Activated CD4-positive, alpha-beta T cell treated with anti-CD3 and anti-CD28 coated beads for 24 hours (primary cell): ENCODE measurements at places on chromosomes 16 and 17.

- DNase-seq = no peak
Observed at GRCh38 chr17:47852113-47852949, 1.4 kb upstream of the SP6 start.

DNA sequence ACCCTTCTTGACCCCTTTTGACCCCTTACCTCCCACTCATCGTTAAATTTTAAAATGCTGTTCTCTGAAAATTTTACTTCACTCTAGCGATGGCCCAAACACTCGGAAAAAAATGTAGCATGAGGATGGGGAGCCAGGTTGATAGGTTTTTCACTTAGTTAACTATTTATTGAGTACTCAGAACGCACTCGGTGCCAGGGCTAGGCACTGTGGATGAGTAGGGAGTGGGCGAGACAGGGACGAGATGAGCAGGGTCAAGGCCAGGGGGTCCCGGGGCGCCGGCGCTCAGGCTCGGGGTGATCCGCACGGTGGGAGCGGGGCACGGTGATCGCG lies 392 bp downstream of the ZSCAN32 start:
- no peak for DNase-seq

DNA sequence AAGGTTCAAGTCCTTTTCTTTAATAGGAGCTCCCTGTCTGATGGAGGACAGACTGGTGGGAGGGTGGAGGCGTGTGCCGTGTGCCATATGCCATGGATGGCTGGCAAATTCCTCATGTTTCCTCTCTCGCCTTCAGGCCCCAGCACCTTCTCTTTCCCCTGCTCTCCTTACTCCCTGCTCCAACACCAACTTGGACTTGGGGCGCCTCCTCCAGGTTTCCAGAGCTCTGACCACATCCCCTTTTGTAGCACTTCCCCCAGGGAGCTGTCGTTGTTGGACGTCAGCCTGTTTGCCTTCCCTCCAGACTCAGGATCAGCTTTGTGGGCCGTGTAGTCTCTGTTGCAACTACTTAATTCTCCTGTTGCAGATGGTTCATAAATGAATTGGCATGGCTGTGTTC lies 30.7 kb downstream of the TMC7 start:
- no peak for DNase-seq

DNA sequence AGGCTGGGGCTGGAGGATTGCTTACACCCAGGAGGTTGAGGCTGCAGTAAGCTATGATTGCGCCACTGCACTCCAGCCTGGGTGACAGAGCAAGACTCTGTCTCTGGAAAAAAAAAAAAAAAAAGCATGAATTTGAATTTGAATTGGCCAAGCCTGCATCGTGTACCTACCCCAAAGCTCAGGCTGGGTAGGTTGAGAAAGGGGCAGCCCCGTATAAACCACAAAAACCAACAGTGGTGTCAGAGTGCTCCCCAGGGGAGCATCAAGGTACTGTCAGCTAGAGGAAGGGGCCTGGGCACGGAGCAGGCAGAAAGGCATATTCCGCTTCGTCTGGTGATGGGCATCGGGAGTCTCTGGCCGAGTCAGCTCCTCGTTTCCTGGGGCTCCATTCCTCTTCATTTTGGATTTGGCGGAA lies 40.9 kb downstream of the RAP1GAP2 start:
- DNase-seq = peak; percentile 37

- no peak for DNase-seq
Observed at GRCh38 chr17:36723459-36724025, 122.2 kb downstream of the MRM1 start.

- no peak for DNase-seq
Observed at GRCh38 chr17:27430882-27431491, 25.3 kb upstream of the KSR1 start.

DNA sequence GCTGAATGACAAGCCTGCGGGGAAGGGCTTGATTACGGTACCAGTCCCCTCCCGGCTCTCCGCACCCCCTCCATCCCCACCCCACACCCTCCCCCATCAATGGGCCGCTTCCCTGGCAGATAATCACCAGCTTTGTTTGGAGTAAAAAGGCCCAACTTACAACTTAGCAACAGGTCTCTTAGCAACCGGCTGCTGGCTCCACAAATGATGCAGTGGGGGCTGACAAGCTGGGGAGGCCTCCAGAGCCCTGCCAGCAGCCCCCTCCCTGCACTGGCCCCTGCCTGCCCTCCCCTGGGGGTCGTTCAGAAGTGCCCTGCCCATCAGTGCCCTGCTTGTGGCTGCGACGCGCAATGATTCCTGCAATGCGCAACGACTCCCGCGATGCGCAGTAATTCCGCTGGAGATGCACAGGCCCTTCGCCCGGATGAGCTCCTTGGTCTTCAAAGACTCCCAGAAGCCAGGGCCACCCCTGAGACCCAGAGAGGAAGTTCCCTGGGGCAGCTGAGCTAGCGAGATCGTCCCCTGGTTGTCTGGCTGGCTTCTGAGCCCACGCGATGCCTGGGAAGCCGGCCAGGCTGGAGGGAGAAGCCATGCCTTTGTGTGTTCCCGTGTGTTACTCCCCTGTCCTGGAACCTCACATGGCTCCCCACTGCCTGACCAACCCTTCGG lies 23.3 kb downstream of the CPNE2 start:
- no peak for DNase-seq

- DNase-seq = no peak
Observed at GRCh38 chr17:83191388-83192160, 112.2 kb downstream of the METRNL start.

DNA sequence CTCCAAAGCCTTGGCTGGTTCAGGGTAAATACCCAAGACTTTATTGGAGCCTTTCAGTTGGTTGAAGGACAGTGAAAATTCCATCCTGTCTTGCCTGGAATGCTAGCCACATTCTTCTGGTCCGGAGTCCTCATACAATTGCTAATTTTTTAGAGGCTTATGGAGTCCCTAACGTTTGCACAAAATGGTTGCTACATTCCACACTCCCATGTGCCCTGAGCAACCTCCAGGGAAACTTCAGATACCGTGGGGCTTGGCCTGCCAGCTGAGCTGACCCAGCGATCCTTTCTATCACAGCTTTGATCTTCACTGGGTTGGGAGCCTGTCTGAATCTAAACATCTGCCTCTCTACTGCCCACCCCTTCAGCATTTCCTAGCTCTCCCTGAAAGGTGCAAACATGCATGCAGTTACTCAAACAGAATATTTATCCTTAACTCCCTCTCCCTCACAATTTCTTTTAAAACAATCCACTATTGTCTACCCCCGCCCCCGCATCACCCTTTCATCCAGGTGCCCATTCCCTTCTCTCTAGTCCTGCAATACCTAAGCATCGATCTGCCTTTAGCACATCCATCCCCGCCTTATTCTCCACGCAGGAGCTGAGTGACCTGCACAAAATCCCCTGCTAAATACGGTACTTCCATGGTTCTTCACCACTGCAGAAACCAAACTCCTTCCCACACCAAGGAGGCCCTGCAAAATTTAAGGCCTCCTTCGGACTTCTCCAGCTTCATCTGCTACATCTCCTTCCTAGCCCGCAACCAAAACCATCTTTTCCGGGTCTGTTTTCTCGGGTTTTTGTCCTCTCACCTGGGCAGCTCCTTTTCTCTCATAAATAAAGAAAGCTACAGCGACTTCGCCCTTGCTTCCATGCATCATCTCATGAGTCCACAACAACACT lies 810 bp upstream of the GAN start:
- DNase-seq = no peak

GRCh38 chr16:13999071-13999894 lies 71.8 kb upstream of the MRTFB start:
- no peak for DNase-seq

DNA sequence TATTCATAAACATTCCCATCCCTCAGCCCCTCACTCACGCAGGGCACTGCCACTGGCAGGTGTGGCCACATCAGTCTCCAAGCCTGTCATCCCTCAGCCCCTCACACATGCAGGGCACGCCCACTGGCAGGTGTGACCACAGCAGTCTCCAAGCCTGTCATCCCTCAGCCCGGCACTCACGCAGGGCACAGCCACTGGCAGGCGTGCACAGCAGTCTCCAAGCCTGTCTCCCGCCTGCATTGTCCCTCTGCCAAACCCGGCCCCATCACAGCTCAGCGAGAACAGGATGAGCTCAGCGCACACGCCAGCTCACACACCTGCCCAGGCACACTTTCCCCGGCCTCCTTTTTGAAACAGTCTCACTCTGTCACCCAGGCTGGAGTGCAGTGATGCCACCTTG lies 11.4 kb upstream of the KREMEN2 start:
- no peak for DNase-seq

GRCh38 chr17:49404906-49405305 lies 9.8 kb downstream of the PHB1 start:
- no peak for DNase-seq

- no peak for DNase-seq
Observed at GRCh38 chr17:74432424-74432690, 469 bp downstream of the GPRC5C start.

DNA sequence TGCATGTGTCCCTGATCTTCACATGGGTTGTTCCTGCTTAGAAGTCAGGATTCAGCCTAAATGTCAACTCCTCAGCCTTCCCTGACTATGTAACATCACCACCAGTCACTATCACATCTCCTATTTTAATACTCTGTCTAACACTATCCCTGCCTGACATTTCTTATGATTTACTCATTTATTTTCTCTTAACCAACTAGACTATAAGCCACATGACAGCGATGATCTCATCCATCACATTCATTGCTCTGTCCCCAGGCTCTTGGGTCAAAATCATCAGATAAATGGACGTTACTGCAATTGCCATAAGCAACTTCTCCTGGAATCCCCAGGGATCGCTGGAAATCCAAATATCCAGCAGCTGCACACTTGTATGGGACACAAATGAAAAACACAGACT lies 15.7 kb downstream of the CDRT4 start:
- no peak for DNase-seq

DNA sequence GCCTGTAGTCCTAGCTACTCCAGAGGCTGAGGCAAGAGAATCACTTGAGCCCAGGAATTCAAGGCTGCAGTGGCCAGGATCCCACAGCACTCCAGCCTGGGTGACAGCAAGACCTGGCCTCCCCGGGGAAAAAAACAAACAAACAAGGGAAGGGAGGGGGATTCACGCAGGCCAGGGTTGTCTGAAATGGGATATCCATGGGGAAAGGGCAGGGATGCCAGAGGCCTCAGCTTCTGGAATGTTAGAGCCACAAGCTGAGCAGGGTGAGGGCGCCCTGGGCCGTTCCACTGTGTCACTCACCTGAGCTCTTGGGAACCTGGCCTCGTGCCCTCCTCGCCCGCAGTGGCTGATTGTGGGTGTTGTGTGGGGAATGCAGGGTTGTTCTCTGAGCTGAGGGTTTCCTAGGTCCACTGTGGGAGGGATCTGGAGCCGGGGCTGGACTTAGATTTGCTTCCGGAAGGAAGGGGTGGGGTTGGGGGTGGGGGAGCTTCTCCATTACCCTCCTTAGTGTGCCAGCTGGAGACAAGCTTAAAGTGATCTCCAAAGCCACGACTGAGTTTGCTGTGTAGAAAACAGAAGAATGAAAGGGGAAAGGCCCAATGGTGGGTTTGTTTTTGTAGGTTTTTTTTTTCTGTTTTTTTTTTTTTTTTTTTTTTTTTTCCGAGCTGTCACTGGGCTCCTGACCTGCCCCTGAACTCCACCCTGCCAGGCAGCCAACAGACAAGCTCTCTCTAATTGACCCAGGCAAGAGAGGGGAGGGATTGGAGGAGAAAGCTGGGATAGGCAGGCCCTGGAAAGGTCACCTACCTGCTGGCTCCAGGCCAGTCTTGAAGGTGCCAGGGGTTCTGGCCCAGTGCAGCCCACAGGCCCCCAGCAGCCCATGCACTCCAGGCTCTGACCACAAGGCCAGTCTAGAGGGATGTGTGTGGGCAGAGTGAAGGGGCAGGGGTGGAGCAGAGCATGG lies at the start of gene SULT1A1:
Gene SULT1A1, minus strand, starts transcription at position 414 of the 964 bp plus-strand sequence. CDS start 1,189 bp downstream, outside the sequence.
- DNase-seq = no peak

DNA sequence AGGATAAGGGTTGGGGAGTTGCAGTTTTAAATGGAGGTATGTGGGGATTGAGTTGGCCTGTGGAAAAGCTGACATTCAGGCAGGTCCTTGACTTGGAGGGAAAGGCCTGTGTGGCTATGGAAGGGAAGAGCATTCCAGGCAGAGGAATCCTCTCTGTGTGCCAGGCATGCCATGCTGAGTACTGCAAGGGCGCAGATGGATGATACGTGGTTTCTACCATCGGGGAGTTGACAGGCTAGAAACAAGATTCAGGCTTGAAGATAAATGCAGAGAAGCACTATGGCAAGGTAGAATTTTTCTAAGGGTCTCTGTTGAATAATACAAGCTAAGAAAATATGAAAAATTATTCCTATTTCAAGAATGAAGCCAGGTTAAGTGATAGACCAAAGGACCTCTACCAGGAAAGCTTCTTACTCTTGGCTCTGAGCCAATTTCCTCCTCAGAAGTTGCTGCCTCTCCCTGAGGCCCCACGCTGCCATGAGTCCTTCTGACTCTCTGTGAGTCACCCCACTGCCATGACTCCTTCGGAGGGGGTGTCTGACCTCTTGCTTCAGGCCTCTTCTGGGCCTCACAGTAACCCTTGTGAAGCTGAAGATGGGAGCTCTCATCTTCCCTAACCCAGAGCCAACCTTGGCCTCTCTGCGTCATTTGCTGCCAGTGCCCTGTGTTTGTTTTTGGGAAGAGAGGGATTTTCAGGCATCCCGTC lies 75.8 kb downstream of the WNT3 start:
- no peak for DNase-seq

DNA sequence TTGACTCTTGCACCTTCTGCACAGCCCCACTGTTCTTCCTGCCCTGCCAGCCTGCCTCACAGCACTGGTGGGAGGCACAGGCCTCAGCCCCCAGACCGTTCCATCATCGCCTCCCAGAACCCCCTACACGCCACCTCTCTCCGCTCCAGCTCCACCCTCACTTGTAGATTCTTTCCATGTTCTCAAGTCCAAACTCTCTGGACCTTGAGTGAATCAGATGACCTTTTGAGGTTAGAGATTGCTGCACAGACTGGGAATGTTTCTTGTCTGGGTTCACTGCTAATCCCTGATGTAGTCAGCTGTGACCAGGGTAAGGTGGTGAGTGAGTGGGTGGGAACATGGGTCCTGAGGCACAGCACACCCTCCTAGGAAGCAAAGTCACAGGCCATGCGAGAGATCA lies 272.4 kb downstream of the IRF8 start:
- no peak for DNase-seq

DNA sequence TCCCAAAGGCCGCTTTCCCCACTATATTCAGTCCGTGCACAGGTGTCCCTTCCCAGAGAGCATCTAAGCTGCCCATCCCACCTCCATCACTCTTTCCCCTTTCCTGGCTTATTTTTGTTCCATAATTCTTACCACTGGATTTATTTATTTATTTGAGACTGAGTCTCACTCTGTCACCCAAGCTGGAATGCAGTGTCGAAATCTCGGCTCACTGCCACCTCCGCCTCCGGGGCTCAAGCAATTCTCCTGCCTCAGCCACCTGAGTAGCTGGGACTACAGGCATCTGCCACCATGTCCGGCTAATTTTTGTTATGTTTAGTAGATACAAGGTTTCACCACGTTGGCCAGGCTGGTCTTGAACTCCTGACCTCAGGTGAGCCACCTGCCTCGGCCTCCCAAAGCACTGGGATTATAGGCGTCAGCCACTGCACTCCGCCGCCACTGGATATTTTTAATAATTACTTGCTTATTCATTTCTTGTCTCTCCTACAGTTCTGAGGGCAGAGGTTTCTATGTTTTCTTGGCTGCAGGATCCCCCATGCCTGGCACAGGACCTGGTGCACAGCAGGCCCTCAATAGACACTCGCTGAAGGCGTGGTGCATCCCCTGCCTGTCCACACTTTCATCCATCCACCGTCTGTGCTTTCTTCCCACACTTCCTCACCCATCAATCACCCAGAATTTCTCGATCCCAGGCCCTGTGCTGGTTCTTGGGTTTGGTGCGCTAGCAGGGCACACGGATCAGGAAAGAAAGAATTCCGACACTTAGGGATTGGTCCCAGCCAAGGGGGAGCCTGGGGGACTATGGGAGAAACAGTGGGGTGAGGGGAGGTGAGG lies 9.9 kb upstream of the ADGRG1 start:
- DNase-seq = no peak

- DNase-seq = no peak
Observed at GRCh38 chr17:15929941-15930340, 15.0 kb upstream of the ADORA2B start.
